ENCODE measurements at places on chromosomes 2 and 18.

GRCh38 chr2:209094221-209094620 lies 329.6 kb upstream of the MAP2 start:
- no peak for DNase-seq

GRCh38 chr2:1690056-1690775 lies 54.1 kb downstream of the PXDN start:
- no peak for DNase-seq

GRCh38 chr2:99974275-99974674 lies 168.1 kb downstream of the AFF3 start:
- DNase-seq = no peak

GRCh38 chr2:26112201-26112600 lies 60.7 kb upstream of the GAREM2 start:
- DNase-seq = no peak

GRCh38 chr2:133737242-133737993 lies 169.2 kb upstream of the NCKAP5 start:
- no peak for DNase-seq

DNA sequence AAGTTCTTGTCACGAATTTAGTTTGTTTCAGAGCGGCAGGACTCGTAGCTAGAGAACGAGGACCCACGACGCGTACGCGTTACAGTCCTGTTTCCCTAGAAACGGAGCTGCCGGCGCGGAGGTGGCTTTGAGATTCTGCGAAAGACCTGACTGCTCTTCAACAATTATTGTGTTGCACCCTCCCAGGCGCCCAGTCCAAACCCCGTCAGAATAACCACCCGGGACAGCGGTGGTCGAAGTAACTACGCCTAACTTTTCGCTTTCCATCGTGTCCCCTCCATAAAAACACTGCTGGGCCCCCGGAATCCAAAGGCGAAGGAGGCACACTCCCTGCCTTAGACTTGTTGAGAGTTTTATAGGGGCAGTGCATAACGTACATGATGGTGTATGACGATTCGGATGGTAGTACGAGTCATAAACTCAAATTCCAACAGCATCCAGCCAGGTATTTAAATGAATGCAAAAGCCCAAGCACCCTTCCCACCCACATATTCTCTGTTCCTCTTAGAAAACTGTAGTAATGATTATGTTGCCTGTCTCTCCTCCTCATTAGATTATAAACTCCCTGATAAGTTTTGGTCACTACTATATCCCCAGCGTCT lies 651 bp upstream of the STAM2 start:
- DNase-seq = no peak

DNA sequence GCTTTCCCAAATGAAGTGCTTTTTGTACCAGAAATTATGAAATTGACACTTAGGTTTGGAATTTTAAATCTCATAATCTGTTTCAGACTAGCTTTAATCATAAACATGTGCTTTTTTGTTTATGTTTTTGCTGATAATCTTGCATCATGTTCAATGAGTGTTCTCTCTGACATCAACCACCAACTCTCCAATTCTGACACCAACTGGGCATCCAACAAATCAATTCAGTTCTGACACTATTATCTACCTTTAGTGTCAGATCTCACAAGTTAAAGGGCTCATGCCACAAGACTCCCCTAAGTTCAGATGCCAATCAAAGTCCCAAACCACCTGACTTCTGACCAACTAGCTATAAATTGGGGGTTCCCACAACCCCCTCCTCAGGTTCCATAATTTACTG lies 19.6 kb downstream of the PELI1 start:
- DNase-seq = no peak

GRCh38 chr2:46863882-46864281 lies 51.7 kb downstream of the MCFD2 start:
- no peak for DNase-seq

DNA sequence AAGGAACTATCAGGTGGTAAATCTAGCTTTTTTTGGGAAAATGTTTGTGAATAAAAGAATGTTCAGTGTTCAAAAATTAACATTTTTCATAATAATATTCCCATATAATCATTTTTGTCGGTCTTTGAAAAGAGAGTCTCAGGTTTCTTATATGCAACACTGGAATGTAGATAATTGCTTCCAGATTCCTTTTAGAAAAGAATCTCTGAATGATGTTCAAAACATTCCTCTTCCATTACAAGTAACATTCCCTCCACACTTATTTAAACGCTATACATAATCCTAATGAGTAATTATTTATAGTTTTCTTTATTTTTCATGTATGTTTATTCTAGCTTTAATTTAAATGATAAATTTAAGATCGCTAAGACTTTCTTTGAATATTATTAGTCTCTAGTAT lies 7.0 kb downstream of the ZSWIM2 start:
- DNase-seq = no peak

GRCh38 chr2:155708071-155708470 lies 624.5 kb downstream of the NR4A2 start:
- no peak for DNase-seq

GRCh38 chr2:196125596-196125995 lies 45.8 kb downstream of the STK17B start:
- no peak for DNase-seq

DNA sequence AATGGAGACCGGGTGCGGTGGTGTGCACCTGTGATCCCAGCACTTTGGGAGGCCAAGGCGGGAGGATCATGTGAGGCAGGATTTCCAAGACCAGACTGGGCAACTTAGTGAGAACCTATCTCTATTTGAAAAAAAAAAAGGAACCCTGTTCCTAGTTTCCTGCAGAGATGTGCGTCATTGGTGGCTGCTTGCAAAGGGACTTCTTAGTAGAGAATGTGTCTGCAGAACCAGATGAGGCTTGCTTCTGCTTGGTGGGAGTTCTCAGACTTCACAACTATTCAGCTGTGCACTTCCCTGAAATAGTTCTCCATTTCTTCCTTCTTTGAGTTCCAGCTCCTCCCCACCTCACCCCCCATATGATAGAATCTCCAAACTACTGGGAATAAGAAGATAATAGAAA lies 22.3 kb downstream of the ZCCHC2 start:
- no peak for DNase-seq

- DNase-seq = no peak
Observed at GRCh38 chr18:66219817-66220216, 384.1 kb downstream of the CDH19 start.

DNA sequence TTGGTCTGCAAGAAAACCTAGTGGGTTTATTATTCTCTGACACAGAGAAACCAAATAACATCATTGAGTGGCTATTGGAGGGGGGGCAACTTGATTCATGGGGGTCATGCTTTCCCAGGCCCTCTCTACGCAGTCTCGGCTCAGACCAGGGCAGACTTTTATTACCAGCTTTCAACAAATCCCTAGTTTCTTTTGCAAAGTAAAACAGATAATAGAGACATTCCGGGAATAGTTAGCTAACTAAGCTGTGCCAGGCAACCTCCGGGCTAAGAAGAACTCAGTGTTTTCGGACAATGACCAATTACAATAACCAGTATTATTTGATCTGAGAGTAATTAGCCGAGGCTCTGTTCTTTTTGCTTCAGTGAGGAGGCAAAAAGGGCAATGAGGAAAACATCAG lies 66.3 kb downstream of the CDK15 start:
- DNase-seq = no peak

- no peak for DNase-seq
Observed at GRCh38 chr2:125560855-125561254, 1095.1 kb upstream of the GYPC start.

DNA sequence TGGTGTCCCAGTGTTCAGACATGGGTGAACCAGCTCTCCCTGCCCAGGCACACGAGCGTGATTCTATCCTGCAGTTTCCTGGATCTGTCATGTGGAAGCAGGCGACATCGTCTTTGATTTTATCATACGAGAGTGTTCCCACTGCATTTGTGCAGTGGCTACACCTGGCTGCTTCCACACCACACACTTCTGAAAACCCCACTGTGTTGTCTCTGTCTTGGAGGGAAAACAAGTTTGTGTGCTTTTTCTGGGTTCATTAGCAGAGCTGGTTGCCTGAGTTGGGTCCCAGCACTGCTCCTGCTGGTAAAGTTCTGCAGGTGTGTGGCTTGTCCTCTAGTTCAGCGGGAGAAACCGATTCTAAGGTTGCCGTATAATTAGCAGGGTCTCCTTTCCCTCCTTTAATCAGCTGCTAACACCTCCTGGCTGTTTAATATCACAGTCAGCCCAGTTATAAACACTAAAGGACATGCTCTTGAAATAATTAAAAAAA lies 58.5 kb upstream of the TWIST2 start:
- no peak for DNase-seq

DNA sequence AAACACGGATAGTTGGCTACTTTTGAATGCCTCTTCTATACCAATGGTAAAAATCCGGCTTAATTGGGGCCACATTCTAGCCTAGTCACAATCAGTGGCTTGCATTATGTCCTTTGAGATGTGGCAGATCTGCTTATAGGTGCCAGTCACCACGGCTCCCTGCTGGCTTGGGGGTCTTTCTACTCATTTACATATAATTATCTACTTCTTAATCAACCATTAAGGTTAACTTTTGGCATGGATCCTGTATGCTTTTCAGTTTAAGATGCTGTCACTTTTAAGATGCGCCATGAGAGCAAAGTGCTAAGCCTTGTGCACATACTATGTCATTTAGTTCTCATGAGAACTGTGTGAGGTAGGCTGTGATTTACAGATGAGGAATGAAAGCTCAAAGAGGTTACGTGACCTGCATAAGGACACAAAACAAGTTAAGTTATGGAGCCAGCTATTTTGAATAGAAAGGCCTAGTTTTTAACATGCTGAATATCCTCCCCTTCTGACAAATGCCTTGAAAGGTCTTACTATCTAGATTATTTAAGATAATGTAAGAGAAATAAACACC lies 4.1 kb downstream of the NEDD4L start:
- no peak for DNase-seq

DNA sequence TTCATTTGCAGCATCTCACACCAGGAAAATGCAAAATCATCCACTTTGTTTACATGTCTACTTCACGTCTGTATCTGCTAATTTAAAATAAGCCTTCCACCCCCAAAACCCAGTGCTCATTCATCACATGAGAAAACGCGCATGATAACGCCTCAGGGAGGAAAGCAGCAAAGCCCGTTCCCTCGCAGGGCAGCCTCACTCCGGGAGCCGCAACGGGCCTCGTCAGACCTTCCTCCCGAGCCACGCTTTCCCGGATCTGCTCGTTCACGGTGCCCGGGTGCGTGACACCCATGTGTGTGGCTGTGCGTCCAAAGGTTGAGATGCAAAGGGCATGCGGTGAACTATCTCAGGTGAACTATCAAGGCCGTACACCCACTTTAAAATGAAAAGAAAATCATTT lies 59.8 kb downstream of the NDUFA10 start:
- DNase-seq = no peak

DNA sequence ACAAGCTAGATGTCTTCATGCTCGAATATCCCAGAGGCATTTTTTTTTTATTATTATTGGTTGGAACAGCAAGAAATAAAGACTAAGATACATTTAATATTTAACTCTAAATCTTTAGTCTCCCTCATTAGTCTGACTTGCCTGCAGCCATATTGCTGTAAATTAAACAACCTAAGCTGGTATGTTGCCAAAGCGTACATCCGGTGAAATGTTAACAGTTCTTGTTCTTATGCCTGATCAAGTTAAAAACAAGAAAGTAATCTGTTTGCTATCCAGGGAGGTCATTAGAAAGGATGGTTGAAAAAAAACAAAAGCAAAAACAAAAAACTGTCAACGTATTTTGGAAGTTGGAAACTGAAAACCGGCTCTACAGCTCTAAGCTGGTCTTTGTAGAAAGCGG lies 125.9 kb upstream of the NABP1 start:
- no peak for DNase-seq

GRCh38 chr2:18475884-18476283 lies 84.6 kb downstream of the RDH14 start:
- DNase-seq = no peak

GRCh38 chr18:50790241-50790640 lies 29.6 kb downstream of the MRO start:
- no peak for DNase-seq

- DNase-seq = peak; percentile 3
Observed at GRCh38 chr18:48539406-48540250, 797 bp downstream of the CTIF start.

DNA sequence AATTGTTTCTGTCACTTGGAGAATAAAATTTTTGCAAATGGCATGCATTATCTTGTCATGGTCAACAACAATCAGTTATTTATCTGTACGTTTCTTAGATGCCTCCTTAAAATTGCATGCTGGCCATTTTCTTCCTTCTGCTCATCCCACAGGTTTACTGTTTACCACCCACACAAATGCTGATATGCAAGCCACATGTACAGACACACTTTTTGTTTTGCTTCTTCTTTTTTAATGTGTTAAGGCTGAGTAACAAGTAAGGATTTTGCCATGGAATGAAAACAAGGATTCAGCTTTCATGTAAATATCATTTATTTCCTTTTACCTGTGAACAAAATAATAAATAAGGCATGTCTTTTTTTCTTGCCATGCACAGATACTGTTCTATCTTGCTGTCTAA lies 1077.1 kb upstream of the ZEB2 start:
- no peak for DNase-seq

DNA sequence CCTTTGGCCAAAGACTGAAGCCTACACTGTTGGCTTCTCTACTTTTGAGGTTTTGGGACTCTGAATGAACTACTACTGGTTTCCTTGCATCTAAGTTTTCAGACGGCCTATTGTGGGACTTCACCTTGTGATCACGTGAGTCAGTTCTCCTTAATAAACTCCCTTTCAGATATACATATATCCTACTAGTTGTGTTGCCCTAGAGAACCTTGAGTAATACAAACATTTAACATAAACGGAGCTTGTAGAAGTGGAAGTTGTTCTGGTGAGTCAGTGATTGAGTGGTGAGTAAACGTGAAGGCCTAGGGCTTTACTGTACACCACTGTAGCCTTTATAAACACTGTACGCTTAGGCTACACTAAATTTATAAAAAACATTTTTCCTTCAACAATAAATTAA lies 107.2 kb upstream of the CDH2 start:
- no peak for DNase-seq

DNA sequence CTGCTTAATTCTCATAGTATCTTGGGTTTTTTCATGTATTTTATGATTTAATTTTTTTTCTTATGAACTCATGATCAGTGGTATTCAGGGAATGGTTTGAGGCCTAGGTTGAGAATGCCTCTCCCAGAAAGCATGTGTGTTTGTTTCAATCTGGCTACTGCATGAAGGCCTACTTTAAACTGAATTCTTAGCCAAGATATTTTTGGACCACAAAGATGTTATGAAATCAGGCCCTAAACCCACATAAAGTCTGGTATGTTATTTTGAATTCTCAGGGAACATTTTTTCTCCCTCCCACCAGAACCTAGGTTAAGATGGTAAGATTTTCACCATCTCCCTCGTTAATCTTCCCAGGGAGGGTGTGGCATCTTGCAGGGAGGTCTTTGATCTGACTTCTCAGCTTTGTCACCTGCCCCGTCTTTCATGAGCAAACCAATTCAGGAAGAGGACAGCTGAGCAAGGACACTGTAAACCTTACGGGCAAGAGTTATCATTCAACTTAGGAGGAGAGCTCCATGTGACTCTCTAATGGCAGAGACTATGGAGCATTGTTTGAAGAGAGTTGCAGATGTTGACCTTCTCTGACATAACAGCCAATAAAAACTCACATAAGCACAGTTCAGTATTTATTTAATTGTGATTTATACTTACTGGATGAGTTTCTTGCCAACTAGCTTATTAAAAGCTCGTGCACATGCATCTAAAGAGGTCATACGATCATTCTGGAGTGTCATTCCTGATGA lies 21.3 kb upstream of the ACKR3 start:
- DNase-seq = no peak

All from activated T-helper 1 cell treated with anti-CD3 and anti-CD28 coated beads, Interleukin-2, amount 50 U/mL, for 16 hours (primary cell).